ENCODE measurements at places on chromosomes 6 and 20.

GRCh38 chr6:125919618-125920017 is 37.0 kb upstream of the HINT3 start:
- DNase-seq: no peak

DNA sequence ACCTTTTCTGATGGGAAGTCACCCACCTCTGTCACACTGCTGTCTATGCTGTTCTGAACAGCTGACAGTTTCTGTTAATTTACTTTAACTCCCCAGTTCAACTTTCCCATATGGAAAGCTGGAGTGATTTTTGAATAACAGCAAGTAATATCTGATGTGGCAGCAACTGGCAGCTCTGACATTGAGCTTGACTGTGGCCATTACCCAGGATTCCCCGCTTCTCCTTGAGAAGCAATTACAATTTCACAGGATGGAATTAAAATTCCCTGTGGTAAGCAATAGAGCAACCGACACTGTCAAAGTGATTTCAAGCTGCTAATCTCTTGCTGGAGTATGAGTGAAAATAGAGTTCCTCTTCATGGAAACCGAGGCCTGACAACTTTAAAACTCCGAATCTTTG is 348.1 kb upstream of the SOX4 start:
- DNase-seq: no peak

- no peak for DNase-seq
Measured at GRCh38 chr20:50291254-50292078, 100.8 kb downstream of the CEBPB start.

GRCh38 chr6:16747232-16748024 is 13.8 kb downstream of the ATXN1 start:
- DNase-seq: peak; percentile 82
